ENCODE measurements at places on chromosomes 1 and 21.

DNA sequence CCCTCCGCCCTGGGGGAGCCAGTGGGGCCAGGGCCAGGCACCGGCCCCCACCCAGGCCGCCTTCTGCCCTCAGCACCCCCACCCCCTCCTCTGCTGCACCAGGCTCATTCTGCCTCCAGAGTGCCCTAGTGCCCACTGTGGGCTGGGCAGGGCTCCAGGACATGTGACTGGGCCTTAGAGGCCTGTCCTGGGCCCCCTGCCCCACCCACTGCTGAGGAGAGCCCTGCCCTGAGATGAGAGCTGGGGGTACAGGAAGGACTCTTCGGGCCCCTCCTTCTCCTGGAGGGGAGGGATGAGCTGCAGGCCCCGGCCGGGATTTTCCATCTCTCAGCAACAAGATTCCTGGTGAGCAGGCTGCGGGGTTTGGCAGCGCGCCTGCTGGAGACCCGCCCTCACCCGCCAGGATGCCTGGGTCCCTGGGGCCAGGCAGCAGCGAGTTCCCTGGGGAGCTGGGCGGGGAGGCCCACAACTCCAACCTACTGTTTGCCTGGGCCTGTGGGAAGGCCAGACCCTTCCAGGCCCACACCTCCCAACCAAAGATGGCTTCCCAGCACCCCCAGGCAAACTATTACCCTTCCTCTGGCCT, 14.0 kb downstream of the AHDC1 start:
- no peak for DNase-seq

DNA sequence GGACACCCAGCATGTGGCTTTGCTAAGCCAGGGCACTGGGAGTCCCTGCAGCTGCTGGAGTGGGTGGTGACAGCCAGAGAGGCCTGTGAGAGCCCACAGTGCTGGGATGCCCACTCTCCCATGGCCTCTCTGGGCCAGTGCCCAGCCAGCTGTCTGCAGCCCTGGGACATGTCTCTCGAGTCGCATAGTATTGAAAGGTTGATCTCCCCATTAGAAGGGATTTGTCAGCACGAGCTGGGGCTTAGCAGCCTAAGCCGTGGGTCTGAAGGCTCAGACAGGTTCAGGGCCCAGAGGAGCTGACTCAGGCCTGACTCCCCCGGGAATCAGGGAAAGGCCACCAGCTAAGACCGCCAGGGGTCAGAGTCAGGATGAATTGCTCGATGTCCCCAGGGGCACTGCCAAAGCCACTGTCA, 53.5 kb downstream of the FOXD2 start:
- no peak for DNase-seq

DNA sequence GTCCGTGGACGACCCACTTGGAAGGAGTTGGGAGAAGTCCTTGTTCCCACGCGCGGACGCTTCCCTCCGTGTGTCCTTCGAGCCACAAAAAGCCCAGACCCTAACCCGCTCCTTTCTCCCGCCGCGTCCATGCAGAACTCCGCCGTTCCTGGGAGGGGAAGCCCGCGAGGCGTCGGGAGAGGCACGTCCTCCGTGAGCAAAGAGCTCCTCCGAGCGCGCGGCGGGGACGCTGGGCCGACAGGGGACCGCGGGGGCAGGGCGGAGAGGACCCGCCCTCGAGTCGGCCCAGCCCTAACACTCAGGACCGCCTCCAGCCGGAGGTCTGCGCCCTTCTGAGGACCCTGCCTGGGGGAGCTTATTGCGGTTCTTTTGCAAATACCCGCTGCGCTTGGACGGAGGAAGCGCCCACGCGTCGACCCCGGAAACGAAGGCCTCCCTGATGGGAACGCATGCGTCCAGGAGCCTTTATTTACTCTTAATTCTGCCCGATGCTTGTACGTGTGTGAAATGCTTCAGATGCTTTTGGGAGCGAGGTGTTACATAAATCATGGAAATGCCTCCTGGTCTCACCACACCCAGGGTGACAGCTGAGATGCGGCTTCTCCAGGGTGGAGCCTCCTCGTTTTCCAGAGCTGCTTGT, 32.4 kb downstream of the PRMT2 start:
- no peak for DNase-seq

DNA sequence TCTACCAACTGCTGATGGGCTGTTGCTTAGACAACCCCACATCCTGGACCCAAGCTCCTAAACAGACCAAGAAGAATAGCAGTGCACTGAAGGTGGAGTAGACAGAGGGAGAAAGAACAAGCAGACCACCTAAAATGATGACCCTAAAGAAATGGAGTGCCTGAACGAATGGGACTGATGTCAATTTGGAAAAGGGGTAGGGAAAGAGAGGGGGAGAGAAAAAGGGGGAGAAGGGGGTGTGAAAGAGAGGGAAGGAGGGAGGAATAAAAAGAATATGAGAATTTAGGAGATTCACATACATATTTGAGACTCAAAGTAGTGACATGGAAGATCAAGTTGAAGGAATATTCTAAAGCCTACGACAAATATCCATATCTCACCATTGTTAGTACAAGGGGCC, 144.4 kb upstream of the DUSP10 start:
- no peak for DNase-seq

DNA sequence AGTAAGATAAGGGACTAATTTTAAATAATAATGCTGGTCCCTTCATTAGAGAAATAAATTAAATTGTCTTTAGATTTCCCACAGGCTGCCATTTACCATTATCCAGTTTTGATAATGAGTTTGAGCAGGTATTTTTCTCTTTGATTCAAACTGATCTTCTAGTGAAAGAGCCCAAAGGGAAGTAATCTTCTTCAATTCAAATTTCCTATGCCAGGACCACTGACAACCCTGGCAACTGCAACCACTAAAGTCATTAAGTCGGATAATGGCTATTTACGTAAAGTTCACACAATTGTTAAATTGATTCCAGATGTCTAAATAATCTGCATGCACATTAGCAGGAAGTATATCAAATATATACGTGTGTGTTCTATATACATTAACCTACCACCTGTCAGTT, 399.3 kb downstream of the PTPRC start:
- DNase-seq: no peak

DNA sequence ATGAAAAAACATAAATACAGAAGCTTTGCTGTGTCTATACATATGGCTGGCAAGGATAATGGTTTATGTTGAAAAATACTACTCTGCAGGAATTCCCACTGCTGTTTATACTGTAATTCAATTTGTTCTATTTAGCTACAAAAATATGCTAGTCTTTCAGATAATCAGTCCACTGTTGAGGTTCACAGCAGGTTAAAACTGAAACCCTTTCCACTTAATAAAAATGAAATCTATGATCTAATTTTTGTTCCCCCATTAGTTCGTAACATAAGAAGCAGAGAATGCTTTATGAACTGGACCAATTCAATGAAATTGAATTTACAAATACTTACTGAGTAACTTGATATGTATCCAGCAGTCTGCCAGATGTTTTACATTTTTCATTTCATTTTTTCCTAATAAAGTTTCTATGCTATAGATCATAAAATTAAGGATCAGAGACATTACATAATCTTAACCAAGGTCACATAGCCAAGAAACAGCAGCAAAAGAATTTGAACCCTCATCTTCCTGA, 360.1 kb upstream of the BEND5 start:
- no peak for DNase-seq

- no peak for DNase-seq
These were observed 37.3 kb downstream of the HSD3B1 start for GRCh38 chr1:119544165-119544762.

GRCh38 chr1:46133781-46134350, 1.4 kb upstream of the PIK3R3 start:
- no peak for DNase-seq

DNA sequence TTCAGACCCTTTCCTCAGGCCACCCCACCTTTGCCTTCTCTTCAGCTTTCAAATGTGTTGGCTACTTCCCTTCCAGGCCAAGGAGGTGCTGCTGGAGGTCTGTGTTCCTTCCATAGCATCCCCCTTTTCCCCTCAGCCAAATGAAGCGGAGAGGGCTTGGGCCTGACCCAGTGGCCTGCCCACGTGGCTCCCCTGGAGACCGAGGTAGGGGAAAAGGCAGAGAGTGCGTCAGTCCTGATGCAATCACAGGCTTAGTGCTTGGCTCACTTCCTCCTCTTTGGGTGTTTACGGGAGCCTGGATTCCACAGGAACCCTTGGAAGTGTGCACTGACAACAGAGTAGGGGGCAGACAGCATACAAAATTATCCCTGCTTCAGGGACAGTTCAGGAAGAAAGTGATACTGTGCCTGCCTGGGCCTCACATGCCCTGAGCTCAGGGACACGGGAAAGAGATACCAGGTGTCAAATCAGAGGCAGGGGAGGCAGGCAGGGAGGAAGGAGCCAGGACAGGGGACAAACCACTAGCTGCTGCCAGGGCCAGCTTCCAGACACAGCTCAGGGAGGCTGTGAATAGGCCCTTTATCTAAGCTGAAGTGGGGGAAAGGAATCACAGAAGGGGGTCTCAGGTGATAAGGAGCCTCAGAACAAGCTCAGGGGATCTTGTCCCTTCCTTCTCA, 16.6 kb upstream of the PTP4A2 start:
- no peak for DNase-seq

DNA sequence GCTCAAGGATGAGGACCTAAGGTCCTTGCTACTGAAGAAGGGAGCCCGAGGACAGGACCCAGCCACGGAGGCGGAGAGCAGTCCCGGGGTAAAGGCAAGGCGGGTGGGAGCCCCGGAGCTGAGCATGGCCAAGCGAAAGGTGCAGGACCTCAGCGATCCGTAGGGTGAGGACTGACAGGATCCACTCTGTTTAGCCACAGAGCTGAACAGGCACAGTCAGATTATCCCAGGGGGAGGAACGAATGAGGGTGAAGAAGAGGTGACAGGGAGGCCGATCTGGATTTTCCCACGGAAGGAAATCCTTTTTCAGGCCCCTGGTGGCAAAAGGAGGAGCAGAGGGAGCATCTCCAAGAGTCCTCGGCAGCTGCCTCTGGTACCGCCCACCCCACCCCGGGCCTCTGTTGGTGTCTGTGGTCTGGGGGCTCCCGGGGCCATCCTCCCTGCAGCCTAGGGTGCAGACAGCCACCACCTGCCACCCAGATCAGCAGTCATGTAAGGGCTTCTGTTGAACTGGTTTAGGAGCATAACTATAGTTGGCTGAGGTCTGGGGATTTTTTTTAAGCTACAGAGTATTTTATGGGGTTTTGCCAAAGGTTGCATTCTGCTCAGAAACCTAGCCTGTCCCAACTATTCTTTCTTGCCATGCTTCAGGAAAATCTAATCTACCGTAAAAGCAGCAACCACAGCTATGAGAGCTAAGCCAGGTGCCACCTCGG, 32.3 kb upstream of the LBR start:
- no peak for DNase-seq

DNA sequence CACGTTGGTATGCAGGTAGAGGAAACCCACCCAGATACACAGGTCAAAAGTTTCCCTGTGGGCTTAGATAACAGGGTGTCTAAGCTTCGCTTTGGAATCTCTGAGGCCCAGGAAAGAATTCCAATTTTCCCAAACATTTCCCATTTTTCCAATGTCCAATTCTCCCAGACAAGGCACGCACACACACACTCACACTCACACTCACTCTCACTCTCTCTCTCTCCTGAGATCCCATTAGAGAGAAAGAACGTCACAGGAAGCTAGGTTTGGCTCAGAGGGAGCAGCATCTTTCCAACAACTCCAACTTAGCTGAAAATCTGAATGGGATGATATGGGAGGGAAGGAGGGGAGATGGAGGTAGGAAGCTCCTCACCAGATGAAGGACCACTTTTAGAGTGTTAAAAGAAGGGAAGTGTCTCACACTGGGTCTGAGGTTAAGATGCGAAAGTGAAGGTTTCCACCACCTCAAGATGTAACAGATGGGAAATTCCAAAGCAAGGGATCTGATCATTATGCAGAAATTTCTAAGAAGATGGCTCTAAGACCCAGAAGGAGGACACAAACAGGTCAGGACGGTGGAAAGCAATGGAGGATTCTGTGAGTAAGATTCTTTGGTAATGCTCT, 63.5 kb downstream of the GNG12 start:
- no peak for DNase-seq

DNA sequence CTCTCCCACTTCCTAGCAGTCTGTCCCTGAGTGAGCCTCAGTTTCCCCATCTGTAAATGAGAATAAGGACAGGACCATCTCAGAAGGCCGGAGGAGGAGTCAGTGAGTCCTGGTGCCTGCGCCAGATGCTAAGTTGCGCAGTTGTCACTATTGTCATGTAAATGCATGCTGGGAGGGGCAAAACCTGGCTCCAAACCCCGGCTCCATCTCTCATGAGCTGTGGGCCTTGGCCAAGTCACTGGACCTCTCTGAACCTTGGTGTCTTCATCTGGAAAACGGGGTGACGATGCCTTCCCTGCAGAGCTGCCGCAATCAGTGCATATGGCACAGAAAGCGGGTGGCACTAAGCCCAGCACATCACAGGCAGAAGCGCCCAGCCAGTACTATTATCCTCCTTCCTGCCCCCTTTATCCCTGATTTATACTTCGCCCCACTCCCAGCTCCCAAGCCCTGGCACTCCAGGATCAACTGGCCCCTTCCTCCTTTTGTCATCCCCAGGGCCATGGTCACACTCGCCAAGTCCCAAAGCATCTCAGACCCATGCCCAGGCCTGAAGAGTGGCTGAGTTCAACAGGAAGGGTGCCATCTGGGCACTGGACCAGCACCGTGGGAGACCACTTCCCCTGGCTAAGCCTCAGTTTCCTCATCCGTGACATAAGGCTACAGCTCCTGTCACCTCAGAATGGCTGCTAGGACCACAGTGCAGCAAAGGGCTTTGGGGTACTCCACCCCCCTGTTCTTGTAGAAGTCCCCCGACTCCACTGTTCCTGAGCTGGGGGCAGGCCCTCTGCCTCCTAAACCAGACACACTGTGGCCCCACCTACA, 4.3 kb upstream of the PLEKHG5 start:
- no peak for DNase-seq

DNA sequence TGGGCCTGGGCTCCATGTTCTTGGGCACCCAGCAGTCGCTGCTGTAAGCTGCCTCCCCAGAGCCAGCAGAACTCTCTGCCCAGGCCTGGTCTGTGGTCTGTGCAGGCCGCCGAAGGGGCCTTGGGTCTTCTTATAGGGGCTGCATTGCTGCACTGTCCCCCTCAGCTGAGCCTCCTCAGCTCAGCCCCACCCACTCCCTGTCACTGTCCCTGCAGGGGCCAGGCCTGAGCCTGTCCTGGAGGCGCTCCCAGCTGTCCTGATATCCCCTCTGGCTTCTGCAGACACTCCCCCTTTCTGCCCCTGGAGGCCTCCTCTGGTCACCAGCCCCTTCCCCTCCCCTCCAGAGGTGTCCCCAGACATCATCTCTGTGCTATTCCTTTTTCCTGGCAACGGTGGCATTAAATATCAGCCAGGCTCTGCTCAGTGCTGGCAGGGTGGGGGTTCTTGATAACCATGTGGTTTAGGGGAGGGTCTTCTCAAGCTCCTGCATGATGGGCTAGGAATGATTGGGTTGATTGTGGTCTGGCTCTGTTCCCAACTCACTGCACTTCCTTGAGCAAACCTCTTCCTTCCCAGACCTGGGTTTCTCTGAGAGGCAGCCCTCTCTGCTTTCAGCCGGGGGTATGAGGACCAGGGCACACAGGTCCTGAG, 3.7 kb upstream of the FOXO6 start:
- DNase-seq: no peak

- no peak for DNase-seq
These were observed 25.0 kb downstream of the AGPAT3 start for GRCh38 chr21:43890042-43890441.

DNA sequence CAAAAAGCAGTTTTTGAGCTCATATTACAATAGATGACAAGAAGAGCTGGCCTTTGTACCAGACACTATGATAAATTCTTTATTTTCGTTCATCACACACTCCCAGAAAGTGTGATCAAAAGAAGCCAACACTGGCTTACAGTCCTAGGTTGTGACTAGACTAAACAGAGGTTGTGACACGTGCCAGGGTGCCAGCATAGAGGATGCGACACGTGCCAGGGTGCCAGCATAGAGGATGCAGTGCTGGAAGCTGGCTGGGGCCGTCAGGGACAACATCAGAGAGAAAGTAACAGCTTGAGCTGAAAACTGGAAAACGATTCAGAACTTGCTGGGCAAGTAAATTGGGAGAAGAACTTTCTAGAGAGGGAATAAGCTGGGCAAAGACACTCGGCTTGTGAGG, 2.2 kb downstream of the MTARC1 start:
- DNase-seq: no peak
